ENCODE measurements at places on chromosomes 2 and 18.
A peak's percentile ranks its signal among the peaks of the same experiment; 100 is the strongest.

- peak; percentile 27 for DNase-seq
Measured at GRCh38 chr2:393711-394696, 106.1 kb upstream of the ALKAL2 start.

DNA sequence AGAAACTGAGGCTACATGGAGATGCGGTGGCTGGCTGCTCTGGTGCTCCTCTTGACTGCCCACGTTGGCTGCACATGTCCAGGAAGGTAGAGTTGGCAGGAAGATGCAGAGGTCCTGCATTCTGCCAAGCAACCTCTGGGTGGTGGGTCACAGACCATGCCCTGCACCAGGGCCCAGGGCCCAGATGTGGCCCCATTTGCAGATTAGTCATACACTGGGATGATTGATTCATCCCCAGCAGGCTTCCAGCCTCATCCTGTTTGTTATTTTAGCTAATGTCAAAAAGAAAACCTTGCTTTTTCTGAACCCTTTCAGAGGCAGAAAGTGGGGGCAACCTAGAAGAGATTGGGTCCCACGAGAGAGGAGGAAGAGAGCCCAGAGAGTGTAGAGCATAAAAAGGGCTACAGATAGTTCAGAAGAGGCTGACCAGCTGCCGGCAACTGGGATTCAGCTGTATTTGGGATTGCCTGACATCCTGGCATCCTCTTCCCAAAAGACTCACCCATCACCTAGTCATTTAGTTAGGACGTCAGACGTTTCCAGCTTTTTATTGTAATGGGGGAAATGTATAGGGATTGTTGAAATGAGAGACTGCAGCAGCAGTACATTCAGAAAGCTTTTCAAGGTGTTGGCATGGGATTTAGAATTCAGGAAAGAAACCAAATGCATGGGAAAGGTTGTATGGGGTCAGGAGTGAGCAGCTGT, 101.9 kb downstream of the CTIF start:
- no peak for DNase-seq

GRCh38 chr2:195709901-195710806, 53.1 kb downstream of the SLC39A10 start:
- DNase-seq, result no peak

GRCh38 chr2:3299703-3300102, 77.9 kb downstream of the EIPR1 start:
- DNase-seq, result no peak
